ENCODE measurements at places on chromosomes 1 and 21. TPM values are rescaled to one million over a fixed set of nuclear protein-coding genes. Genes with fewer than 3 reads are reported as not detected.

Gene RAB25
- total RNA-seq, result not detected

Gene AIRE
- not detected for total RNA-seq

Gene TPTE
- not detected for total RNA-seq

Gene TMCC2
- 6.1 TPM for total RNA-seq

Gene ANGPTL3
- total RNA-seq, result not detected

Gene TFAP2E
- not detected for total RNA-seq

Gene NR1I3
- not detected for total RNA-seq
